Vein endothelial cell (primary cell): ENCODE measurements at places on chromosomes 5 and 9. TPM values are rescaled to one million over a fixed set of nuclear protein-coding genes. Genes with fewer than 3 reads are reported as not detected.

CDH9 gene
- not detected in 2 replicates for total RNA-seq

ACSL6 gene
- not detected in 2 replicates for total RNA-seq

CCT5 gene
- 419 and 585 TPM in 2 replicates for total RNA-seq

SPINK6 gene
- not detected in 2 replicates for total RNA-seq

CDH6 gene
- not detected in 2 replicates for total RNA-seq

CAMLG gene
- 30.9 and 37.6 TPM in 2 replicates for total RNA-seq

NUTM2F gene
- total RNA-seq: not detected in 2 replicates

ADGRD2 gene
- total RNA-seq: not detected in 2 replicates

LCN15 gene
- not detected in 2 replicates for total RNA-seq
